ENCODE measurements at places on chromosomes 12 and 14. TPM values are rescaled to one million over a fixed set of nuclear protein-coding genes. Genes with fewer than 3 reads are reported as not detected.

The FICD gene
- 3.9 TPM for polyA plus RNA-seq

The CAPZA3 gene
- 0.50 TPM for polyA plus RNA-seq

The SERPINA10 gene
- 0.19 TPM for polyA plus RNA-seq

The TMEM229B gene
- polyA plus RNA-seq, result 0.68 TPM

The DNAL1 gene
- 24.0 TPM for polyA plus RNA-seq

GRCh38 chr12:109523504-109523903 lies 46.1 kb downstream of the UBE3B start:
- DNase-seq, result no peak

DNA sequence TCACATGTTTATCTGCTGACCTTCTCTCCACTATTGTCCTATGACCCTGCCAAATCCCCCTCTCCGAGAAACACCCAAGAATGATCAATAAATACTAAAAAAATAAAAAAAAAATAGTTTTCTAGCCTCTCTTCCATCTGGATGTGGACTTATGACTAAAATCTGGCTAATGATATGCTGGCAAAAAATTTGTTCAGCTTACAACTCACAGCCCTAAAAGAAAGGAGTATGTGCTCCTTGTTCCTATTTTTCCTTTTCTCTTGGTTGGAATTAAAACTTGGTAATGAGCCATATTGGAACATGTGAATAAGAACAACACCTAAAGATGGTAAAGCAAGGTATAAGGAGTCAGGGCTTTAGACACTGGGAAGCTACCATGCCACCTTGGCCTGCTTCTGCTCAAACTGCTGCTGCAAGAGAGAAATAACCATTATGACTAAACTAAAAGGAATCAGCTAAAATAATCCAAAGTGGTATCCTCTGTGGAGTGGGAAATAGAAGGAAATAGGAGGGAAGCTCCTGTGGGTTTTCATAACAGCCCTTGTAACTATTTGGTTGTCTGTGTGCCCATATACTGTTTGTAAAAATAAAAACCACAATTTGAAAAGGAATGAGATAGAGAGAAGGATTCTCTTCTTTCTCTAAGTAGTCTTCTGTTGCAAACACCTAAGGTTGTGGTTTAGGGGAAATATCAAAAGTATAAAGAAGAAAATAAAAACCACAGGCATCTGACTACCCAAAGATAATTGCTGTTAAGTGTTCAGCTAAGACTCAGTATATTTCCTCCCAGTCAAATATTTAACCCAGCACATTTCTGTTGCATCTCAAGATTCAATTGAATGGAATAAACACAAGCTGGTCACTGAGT lies 53.8 kb downstream of the SDR9C7 start:
- no peak for DNase-seq

DNA sequence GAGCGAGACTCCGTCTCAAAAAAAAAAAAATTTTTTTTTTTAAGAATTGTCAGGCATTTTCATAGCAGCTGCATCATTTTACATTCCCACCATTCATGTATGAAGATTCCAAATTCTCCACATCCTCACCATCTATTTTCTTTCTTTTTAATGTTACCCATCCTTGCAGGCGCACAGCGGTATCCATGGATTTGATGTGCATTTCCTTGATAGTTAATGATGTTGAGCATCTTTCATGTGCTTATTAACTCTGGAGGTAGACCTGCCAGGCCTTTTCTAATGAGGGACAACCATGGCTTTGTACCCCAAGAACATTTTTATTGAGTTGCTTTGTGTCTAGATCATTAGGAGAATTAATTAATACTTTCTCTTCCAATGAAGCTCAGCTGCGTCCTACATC lies 1.6 kb upstream of the RNF34 start:
- DNase-seq, result no peak

DNA sequence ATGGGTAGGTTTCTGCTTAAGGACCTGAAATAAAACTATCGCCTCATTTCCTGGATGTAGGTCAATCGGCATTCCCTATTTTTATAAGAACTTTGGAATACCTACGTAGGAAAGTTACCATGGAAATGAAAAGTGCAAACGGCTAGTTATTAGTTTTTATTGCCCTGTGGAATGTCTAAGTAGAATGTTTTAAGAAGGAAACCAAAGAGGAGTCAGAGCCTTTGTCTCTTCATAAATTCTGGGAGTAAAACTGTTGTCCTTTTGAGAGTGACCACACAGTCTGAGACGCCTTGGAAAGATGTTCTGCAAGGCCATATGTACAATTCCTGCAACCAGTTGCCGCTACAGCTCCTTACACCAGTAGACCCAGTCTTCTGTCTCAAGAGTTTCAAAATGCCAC lies 176.0 kb upstream of the SEL1L start:
- DNase-seq, result no peak
